ENCODE measurements at places on chromosomes 7 and 10. TPM values are rescaled to one million over a fixed set of nuclear protein-coding genes. Genes with fewer than 3 reads are reported as not detected.
A peak's percentile ranks its signal among the peaks of the same experiment; 100 is the strongest.

The KIF11 gene
- 42.6 TPM for total RNA-seq

The A1CF gene
- 0.10 TPM for total RNA-seq

The CALML5 gene
- not detected for total RNA-seq

The POR gene
- total RNA-seq = 118 TPM

The AKR1C8 gene
- 0.12 TPM for total RNA-seq

The ADCYAP1R1 gene
- total RNA-seq = 0.17 TPM

The HKDC1 gene
- total RNA-seq = 0.23 TPM

The PAPOLB gene
- total RNA-seq = 0.02 TPM

- no peak for DNase-seq
Observed at GRCh38 chr7:73802459-73802858, 28.3 kb upstream of the CLDN4 start.

DNA sequence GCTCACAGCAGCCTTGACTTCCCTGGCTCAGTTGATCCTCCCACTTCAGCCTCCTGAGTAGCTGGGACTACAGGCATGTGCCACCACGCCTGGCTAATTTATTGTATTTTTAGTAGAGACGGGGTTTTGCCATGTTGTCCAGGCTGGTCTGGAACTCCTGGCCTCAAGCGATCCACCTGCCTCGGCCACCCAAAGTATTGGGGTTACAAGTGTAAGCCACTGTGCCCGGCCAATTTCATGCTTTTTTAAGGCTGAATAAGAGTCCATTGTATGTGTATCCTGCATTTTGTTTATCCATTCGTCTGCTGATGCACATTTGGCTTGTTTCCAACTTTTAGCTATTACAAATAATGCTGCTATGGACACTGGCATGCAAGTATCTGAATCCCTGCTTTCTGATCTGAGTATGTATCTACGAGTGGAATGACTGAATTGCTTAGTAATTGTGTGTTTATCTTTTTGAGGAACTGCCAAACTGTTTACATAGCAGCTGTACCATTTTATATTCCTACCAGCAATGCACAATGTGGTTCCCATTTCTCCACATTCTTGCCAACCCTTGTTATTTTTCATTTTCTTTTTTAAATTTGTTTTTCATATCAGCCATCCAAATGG, 37.3 kb upstream of the TPST1 start:
- DNase-seq = peak; percentile 81

DNA sequence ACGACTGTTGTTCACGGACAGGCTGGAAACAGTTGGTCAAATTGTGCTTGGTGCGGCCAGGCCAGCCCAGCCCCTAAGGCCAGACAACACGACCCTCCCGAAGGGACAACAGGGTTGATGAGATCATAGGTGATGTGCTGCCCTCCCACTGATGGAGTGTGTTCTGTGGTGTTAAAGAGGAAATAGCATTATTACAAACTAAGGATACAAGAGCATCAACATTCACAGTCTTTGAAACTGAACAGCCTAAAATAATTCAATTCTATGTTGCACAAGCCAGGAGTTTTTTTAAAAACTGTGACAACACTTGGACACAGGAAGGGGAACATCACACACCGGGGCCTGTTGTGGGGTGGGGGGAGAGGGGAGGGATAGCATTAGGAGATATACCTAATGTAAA, 87.6 kb downstream of the FAM53B start:
- no peak for DNase-seq

GRCh38 chr7:25402532-25402931, 174.2 kb upstream of the NPVF start:
- no peak for DNase-seq

DNA sequence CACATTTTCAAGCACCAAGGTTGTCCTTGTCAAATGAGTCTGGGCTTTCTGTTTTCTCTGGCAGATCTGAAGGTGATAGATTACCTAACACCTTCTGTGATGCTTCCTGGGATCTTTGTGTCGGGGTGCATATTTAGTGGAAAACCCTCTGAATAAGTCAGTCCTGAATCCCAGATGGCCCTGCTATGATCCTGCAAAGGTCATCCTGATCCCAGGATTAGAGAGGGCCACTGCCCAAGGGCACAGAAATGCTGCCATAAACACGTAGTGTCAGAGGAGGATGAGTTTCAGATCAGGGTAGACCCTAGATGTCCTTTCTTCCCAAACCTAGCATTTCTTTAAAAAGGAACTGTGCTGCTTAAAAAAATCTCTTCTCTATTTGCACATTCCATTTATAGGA, 19.0 kb downstream of the AGR2 start:
- no peak for DNase-seq

GRCh38 chr7:24829787-24830186, 72.5 kb upstream of the GSDME start:
- DNase-seq = no peak

- no peak for DNase-seq
Observed at GRCh38 chr7:50273870-50274269, 30.6 kb upstream of the IKZF1 start.

GRCh38 chr7:51243631-51244030, 73.0 kb downstream of the COBL start:
- no peak for DNase-seq

DNA sequence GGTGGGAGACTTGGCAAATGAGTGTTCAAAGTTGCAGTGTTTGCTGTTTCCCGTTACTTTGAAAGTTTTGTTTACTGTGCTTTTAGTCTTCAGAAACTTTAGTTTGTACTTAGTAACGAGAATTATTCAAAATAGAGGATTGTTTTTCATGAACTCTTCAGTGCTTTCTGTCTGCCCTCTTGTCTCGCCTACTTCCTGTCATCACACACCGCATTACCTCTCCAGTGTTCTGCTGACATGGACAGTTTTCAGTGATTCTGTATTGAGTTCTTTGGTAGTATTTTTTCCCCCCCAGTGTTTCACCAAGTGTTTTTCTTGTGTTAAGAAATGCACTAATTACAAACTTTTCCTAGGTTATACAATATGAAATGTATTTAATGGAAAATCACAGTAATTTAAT, 207.0 kb downstream of the MLLT10 start:
- DNase-seq = no peak

DNA sequence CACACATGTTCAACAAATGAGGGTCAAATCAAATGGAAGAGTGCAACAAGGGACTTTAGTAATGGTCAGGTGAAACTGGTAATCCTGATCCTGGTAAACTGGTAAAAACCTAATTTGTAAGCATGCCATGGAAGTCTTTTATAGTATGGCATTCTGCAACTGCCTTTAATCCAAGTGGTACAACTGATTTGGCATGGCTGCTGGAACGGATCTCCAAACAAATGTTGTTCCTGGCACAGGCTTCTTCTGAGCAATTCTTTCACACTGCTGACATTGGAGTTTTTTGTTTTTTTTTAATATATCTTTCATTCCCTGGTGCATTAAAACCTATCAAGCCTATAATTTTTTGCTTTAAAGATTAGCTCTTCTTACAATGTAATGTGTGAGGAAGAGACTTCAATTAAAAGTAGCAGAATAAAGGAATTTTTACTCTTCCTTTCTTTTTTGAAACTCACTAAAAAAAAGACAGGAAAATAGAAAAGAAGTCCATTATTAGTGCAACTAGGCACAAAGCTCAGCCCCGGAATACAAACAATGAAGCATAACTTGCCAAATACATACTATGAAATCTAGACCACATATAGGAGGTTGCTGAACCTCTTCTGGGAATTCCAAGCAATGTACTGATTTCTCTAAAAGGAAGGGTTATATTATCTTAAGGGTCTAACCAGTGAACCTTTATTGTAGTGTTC, 79.3 kb upstream of the OIT3 start:
- DNase-seq = no peak

DNA sequence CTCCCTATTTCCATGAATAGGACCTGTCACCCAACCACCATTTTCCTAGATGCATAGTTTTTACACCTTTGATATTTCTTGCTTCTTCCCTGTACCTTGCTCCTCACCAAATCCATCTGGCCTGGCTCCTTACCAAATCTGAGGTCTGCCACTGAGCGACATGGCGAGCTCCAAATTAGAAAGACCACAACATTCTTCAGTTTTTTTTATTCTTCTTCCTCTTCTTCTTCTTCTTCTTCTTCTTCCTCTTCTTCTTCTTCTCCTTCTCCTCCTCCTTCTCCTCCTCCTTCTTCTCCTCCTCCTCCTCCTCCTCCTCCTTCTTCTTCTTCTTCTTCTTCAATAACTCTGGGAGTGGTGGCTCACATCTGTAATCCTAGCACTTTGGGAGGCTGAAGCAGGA, 7.1 kb downstream of the CPED1 start:
- DNase-seq = no peak

- no peak for DNase-seq
Observed at GRCh38 chr7:131020759-131021261, 286.8 kb upstream of the KLF14 start.

- peak; percentile 85 for DNase-seq
Observed at GRCh38 chr7:42192851-42193461, 44.1 kb downstream of the GLI3 start.

GRCh38 chr7:74329225-74329624, 40.0 kb downstream of the CLIP2 start:
- DNase-seq = no peak

DNA sequence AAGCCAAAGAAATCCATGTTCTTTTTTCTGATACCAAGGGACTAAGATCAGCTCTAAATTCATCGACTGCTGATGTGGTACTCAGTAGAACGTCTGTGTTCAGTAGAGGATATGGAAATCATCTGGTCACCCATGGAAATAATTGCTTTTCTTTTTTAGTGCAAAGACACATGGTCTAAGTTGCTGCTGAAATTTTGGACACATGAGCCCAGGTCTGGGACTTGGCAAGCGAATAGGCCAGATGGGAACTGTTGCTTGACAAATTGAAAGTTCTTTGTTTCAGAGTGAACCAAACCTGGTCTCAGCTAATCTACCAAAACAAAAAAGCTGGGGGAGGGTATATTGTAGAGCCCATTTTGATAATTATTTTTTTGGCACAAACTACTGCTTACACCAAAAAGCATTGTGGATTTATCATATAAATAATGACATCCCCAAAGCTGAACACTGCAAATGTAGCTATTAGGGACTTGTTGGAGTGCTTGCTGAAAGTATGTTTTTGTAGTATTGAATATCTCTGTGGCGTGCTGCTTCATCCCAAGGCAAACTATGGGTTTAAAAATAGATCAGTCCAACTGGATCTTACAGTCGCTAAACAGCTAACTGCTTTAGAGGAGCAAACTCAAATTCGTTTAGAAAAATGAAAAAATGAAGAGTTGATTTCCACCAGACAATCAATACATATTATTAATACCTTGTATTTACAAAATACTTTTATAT, 144.7 kb downstream of the TRIL start:
- no peak for DNase-seq

DNA sequence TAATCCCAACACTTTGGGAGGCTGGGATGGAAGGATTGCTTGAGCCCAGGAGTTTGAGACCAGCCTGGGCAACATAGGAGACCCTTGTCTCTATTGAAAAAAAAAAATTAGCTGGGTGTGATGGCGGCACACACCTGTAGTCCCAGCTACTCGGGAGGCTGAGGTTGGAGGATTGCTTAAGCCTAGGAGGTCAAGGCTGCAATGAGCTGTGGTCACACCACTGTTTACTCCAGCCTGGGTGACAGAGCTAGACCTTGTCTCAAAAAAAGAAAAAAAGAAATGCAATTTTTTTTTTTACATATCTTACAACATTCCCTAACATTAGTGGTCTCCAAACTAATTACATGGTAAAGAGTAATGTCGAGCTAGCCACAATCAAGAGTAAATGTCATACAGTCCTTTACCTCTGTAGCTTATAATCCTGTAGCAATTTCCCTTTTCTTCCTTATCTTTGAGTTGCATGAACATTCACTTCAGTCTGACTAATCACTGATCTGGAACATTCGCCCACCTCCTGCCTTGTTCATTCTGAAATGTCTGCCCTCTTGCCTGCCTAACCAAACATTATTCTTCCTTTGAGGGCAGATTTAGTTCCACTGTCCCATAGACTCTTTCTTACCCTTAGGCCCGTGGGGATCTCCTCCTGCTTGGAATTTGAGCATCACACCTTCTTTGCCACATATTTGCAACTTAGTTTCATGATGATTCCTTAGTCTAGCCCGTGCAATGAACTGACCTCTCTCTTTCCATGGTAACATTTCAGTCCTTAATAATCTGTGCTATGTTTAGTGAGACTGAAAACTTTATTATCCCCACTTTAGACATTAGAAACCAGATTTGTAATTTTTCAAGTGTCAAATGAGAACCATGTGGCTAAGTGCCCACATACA, 4.8 kb upstream of the VCL start:
- no peak for DNase-seq

DNA sequence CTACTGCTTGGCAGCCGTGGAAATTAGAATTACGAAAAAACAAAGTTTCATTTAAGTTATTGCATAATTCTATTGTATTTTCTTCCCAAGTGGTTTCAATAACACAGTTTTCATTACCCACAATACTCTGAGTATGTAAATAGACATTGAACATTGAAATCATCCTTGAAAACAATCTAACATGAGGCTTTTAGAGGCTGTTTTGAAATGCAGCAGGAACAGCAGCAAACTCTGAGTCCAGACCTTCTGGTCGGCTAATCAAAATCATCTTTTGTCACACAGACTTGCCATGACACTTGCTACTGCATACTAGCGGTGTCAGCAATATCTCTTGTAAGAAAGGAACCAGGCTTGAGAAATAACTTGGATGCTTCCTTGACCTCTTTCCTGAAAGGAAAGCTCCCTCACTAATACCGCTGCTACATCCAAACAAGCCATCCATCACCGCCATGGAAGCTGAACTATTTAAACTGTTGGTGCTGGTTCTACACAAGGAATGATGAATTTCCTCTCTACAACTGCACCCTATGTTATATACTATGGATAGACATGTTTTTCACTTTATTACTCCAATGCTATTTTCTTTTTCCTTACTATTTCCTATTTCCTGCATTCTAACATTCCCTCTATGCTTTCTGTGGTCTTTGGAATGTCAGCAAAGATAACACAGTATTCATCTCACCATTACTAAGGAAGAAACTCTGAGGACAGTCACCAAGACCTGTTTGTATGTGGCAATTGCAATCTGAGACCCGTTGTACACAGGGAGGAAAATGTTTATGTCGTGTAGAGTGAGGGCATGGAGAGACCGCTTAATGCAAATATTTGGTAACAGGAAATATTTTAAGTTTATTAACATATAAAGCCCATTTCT, 130.8 kb downstream of the ITGA8 start:
- peak; percentile 46 for DNase-seq

DNA sequence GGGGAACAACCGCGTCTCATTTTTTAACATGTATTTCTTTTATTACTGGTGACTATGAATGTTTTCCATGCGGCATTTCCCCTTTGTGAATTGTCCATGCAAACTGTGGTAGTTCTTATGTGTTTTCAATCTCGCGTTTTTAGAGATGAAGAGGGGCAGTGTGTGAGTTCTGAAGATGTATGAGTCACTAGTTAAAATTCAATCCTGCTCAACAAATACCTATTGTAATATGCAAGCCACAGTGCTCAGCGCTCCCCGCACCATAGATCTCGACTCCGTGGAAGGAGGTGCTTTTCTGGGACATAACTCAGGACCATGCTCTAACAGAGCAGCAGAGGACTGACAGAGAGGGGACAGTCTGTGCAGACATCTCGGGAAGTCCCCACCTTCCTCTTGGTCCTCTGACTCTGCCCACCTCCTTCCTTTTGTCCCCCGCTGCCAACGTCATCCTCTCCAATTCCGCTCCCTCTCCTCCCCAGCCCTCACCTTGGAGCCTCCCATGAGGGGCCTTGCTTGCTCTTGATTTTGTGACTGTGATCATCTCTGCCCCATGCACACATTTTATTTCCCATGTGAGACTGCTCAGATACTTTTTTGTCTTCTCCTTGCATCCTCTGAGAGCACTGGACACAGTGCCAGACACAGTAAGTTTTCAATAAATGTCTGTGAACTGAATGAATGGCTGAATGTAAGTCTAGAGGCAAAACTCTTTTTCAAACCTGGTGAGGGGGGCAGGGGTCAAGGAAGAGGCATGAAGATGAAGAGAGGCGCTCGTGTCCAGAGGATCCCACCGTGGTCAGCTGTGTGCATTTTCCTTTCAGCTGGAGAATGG, 42.7 kb upstream of the PLEKHA1 start:
- no peak for DNase-seq

Measured in H4 (cell line).